ENCODE measurements at places on chromosomes 4 and X.

DNA sequence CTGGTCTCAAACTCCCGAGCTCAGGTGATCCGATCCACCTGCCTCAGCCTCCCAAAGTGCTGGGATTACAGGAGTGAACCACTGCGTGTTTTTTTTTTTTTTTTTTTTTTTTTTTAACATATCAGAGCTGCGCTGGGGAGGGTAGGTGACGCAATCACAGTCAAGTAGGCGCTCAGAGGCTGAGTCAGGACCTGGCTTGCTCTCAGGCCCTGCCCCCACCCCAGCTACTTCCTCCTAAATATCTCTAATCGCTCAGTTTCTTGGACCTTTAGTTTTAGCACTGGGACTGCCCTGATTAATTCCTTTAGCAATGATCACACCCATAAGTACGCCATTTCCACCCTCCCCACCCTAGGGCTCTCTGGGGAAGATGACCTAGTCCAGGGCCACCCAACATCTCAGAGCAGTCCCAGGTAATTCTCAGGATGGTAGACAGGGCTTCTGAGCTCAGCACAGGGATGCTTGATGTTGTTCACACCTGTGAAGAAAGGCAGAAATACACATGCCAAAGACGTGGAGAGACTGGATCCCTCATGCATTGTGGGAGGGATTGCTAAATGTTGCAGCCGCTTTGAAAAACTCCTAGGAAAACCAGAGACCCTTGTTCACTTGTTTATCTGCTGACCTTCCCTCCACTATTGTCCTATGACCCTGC, 50.2 kb downstream of the DDX3X start:
- no peak for DNase-seq

GRCh38 chr4:124304941-124305340, 407.6 kb downstream of the ANKRD50 start:
- no peak for DNase-seq

GRCh38 chr4:145083891-145084605, 13.9 kb downstream of the ANAPC10 start:
- no peak for DNase-seq

DNA sequence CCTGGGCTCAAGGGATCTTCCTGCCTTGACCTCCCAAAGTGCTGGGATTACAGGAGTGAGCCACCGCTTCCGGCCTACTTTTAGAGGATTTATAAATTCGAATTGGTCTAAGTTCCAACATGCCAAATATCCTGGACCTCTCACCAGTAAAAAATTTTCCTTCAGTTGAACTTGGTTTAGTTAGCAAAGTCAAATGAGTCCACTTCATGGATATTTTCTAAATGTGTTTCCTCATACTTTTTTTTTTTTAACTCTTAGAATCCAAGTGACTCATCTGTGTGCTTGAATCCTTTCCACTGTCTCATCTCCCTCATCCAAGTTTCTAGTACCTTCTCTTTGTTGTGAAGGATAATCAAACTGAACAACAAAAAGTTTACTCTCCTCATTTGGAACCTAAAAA, 49.7 kb downstream of the RBM47 start:
- no peak for DNase-seq

DNA sequence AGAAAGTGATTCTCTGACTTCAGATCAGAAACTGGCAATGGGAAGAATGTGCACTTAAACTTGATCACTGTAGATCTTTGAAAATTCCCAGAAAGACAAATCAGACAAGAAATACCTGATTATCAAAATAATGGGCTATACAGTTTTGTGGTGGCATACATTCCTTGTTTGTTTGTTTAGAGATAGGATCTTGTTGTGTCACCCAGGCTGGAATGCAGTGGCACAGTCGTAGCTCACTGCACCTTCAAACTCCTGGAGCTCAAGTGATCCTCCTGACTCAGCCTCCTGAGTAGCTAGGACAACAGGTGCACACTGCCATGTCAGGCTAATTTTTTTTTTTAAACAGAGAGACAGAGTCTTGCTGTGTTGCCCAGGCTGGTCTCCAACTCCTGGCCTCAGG, 81.0 kb upstream of the SPRY1 start:
- DNase-seq, result no peak
